ENCODE measurements at places on chromosomes 3 and 15.

DNA sequence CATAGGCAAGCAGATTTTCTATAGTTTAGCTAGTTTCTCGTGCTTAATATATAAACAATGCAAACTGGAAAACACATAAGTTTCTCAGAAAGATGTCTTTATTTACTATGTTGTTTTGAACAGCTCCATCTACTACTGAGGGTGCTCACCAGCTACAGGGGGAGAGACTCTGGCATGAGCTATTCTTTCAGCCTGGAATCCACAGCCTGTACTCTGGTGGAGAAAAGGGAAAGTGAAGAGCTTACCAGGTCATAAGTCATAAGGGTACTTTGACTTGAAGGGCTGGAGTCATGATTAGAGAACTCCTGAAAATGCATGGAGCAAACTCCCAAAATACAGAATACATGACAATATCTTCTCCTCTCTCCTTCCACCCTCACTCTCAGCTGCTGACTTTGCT lies 4.4 kb upstream of the AVEN start:
- DNase-seq: no peak

- no peak for DNase-seq
Observed at GRCh38 chr3:150495563-150496168, 50.6 kb downstream of the SERP1 start.

DNA sequence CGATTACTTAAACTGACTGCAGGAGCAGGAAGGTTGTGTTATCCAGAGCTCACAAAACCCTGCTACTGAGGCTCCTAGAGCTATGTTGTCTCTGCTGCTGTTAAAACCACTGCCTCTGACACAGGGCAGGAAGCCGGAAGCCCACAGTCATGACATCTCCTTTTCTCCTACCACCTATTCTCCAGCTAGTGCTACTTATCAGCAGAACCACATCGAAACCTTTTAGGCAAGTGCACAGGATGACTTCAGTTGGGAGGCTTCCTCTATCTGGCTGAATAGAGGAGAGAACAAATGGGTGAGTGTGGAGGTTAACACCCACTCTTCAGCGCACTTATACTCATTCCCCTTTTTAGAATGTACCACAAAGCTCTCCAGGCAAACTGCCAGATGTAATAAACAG lies 638.0 kb downstream of the OTOL1 start:
- no peak for DNase-seq

DNA sequence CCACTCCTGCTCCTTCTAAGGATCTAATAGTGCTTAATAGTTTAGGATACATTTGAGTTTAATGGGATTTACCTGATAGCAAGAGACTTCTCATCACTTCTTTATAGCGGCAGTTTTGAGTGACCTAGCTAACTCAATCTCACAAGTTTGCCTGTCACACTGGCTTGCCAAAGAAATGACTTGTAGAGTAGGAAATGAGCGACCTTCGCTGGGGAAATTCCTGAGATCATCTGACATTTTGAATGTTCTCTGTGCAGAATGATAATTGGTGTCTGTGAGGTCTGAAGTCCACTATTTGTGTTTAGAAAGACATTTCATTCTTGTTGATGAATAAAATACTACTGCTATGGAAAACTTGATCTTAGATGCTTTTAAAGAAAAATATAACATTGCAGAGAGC lies 30.3 kb downstream of the SUCLG2 start:
- DNase-seq: no peak

GRCh38 chr15:62895139-62895866 lies 147.2 kb upstream of the TPM1 start:
- no peak for DNase-seq

DNA sequence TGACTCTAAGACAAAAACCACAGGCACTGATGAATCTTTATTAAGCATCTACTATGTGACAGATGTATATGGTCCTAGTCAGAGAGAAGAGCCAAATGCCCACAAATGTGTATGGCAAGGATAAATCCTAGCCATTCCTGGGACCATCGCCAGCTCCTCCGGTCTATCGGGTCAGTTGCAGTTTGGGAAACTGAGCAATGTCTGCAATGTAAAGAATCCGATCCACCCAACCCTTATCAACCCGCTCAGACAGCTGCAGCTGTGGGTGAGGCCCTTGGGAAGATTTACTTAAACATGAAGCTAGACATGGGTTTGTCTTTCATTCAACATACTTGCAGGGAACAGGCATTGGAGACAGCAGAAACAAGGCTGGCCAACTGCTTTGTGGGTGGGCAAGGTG lies 40.5 kb upstream of the CDV3 start:
- no peak for DNase-seq

GRCh38 chr3:134754768-134755559 lies 40.1 kb upstream of the EPHB1 start:
- DNase-seq: peak; percentile 30

DNA sequence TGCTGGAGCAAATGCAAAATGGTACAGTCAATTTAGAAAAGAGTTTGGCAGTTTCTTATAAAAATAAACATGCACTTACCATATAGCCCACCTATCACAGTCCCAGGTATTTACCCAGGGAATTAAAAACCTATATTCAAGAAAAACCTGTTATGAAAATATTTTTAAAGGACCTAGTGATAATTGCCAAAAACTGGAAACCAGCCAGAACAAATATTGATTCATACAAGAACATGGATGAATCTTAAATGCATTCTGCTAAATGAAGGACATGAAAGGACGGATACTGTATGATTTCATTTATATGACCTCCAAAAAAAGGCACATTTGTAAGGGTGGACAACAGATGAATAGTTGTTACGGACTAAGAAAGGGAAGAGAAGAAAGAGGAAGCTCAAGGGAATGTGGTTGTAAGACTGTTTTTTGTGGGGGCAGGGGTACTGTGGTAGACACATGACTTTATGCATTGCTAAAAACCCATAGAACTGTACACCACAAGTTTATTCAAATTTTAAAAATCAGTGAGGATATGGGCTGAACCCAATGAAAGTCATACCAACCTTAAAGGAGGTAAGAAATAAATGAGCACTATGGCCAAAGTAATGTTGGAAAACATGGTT lies 61.0 kb downstream of the ZBBX start:
- DNase-seq: no peak

DNA sequence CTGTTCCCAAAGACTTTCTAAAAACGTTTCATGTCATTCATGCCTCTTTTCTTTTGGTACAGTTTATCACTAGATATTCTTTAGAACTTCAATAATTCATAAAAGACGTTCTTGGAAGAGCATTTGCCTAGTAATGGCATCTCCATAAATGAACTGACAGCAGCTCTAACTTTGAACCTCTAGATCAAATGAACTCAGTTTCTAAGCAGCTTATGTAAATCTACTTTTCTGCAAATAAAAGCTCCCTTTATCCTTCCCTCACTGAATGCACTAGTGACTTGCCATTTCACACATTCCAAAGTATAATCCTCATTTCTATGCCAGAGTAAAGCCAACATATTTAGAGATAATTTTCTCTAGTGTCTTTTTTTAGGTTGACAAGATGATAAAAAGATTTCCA lies 85.2 kb downstream of the ZMAT3 start:
- no peak for DNase-seq

- no peak for DNase-seq
Observed at GRCh38 chr3:112132554-112132953, 494 bp downstream of the GCSAM start.

- no peak for DNase-seq
Observed at GRCh38 chr3:128053614-128054013, 1.4 kb downstream of the SEC61A1 start.

GRCh38 chr3:191298846-191299245 lies 30.3 kb upstream of the CCDC50 start:
- no peak for DNase-seq
